ENCODE measurements at places on chromosomes 6 and 20.

GRCh38 chr20:50449738-50450492, 60.3 kb upstream of the PTPN1 start:
- DNase-seq, result no peak

- DNase-seq, result no peak
Measured at GRCh38 chr6:34098045-34098936, 47.6 kb downstream of the GRM4 start.

DNA sequence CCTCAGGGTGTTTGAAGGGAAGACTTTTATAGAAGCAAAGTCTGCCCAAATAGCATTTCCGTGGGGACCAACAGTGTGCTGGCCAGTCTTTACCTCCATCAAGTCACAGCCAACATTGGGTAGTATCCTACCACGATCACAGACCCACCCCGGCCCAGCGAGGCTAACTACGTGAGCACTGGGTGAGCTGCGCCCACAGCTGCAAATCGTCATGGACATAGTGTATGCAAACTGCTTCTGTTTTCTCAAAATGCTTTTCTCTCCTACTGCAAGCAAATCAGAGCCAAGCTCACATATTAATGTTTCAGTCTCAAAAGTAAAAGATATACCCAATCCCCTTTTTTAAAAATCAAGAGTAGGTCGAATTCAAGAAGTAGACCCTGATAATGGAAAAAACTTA, 592.8 kb upstream of the CDH4 start:
- no peak for DNase-seq

DNA sequence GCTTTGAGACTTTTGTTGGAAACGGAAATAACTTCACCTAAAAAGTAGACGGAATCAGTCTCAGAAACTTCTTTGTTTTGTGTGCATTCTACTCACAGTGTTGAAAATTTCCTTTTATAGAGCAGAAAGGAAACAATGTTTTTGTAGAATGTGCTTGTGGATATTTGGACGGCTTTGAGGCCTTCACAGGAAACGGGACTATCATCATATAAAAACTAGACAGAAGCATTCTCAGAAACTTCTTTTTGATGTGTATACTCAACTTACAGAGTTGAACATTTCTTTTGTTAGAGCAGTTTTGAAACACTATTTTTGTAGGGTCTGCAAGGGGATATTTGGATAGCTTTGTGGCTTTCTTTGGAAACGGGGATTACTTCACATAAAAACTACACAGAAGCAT, 627.5 kb upstream of the ZNF337 start:
- DNase-seq, result no peak

DNA sequence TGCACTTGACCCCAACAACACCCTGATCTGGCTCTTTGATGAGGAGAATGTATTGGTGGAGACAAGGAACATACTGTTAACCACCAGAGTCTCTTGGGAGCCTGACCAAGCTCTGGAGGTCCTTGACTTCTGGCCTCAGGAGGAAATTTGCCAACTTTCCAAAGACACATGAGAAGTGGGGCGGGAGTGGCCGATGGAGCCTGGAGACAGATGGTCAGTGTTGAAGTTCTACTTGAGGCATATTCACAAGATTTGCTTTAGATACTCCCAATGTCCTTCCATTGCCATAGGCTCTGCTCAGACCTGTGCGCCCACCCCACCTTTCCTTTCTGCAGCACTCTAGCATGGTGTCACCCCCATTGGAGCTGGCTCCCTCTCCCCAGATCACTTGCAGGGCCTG, 241.0 kb downstream of the SLC24A3 start:
- DNase-seq, result no peak

- DNase-seq, result no peak
Measured at GRCh38 chr6:40585223-40585622, 1.9 kb downstream of the LRFN2 start.

GRCh38 chr6:7239590-7239948, 73.4 kb downstream of the SSR1 start:
- DNase-seq, result no peak

- DNase-seq, result no peak
Measured at GRCh38 chr6:111487661-111488060, 4.6 kb upstream of the REV3L start.

DNA sequence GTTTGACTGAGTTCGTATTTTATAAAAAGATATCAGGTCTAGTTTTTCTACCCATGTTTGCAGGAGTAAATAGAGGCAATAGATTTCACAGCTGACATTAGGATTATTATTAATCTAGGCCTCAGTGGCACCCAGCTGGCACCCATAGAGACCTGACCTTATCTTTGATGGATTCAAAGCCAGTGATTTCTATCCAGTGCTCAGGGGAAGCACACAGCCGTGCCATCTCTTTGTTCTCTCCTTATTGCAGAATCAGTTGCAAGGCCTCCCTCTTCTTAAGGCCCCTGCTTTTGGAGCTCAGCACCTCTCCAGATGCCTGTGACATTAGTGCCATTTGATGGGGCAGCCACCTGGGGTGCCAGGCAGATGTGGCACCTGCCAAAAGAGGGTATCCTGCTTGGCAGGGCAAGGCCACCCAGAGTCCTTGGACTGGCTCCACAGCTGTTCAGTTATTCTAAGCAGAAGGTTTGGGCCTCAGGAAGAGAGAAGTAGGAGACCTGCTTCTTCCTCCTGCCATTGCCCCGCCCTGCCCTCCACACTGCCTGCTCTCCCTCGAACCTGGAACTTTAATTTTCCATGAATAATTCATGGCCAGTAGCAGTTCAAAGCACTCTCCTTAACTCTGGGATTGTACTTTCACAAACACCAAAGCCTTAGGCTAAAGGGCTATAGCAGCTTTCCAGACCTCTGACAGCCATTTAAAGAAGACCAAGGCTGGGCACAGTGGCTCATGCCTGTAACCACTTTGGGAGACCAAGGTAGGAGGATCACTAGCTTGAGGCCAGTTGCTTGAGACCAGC, 206.3 kb downstream of the ZDHHC14 start:
- no peak for DNase-seq

DNA sequence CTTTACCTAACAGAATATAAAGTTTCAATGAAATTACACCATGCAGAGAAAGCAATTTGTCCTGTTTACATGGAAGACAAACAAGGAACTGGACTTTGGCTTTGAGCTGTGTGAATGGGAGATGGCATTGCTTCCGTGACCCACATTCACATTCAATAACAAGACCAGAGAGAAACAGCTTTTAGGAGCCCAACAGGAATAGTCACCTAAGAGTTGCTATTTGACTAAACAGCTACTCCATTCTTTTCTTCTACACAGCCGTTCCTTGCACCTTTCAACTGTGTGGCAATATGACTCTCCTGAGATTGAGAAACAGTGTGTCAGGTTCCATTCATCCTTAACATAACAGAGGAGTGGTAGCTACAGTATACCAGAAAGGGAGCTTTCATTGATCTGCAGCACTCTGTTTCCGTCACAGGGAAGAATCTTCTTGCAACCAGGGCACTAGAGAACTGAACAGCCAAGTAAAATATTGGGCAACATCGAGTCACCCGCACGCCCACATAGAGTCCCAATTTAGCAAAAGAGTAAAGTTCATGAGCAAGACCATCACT, 355.1 kb downstream of the HAO1 start:
- no peak for DNase-seq

DNA sequence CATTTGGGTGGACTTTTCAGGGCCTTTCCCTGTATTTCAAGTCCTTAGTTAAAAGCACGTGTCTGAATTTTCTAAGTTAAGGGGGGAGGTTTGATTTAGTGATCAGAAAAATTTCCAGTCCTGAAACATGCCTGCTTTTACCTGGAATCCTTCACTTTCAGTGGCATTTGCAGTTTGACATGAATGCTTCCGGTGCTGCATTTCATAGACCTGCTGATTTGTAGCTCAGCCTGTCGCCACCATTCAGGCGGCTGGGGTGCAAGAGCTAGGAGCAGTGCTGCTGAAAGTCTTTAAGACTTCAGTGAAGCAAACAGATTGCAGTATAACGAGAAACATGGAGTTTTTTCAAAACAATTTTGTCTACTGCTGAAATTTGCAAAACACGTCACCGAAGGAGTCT, 14.0 kb downstream of the RPS6KA2 start:
- peak; percentile 25 for DNase-seq

DNA sequence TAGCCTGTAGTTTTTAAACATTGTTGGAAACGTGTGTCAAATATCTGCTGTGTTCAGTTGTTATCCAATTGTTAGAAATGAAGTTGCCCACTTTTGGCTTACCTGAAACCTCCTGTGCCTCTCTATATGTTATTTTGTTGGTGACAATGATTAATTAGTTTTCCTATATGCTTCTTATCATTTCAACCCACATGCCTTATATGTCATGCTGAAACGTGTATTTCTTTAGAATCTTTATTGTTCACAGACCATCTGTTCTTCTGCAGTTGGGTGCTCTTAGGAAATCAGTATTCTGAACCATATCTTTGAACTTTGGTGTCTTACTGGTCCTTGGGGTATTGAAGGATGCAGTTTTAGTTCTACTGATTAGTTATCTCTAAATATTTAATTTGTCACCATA, 91.2 kb upstream of the SCGN start:
- DNase-seq, result no peak

DNA sequence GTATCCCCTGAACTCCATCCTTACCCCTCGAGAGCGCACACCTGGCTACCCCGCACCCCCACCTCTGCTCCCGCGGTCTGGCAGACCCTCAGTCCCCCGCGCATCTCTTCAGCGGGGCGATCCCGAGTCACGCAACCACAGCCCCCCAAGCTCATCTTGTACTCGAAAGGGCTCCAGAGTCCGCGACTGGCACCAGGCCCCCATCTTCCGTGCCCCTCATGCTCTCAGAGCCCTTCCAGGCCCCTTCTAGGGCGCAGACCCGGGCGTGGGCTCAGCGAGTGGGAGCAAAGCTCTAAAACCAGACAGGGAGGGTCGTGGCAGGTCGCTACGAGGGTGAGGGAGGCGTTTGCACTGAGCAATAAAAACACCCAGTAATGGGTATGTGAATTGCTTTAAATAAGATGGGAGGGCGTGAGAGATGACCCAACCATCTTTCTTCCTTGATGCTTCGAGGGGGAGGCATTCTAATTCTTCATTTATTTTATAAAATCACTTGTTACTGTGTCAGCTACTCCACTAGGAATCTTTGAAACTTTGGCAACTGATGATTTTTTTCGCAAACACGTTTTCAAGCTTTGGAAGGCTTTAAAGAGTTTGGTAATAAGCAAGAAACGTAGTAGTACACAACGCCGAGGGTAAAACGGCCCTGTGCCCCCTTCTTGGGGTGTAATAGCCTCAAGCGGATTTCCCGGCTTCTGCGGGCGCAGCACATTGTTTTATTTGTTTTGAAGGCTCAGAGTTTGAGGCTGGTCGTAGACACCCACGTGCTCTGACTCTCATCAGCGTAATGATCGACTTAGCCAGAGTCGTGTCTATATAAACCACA, 42.6 kb upstream of the SUPT3H start:
- DNase-seq, result no peak

GRCh38 chr6:93792746-93793145, 373.4 kb upstream of the EPHA7 start:
- DNase-seq, result no peak

- DNase-seq, result no peak
Measured at GRCh38 chr6:74979065-74979766, 226.6 kb downstream of the COL12A1 start.

GRCh38 chr6:42091718-42092023, 41.3 kb downstream of the TAF8 start:
- no peak for DNase-seq

- no peak for DNase-seq
Measured at GRCh38 chr6:52558266-52559000, 18.4 kb downstream of the TRAM2 start.

GRCh38 chr6:153309651-153310050, 178.6 kb upstream of the RGS17 start:
- DNase-seq, result no peak
